Activated naive CD8-positive, alpha-beta T cell treated with anti-CD3 and anti-CD28 coated beads, Interleukin-2, amount 10 ng/mL, durations not matched to agents 7 days and 5 days (primary cell): ENCODE measurements at places on chromosomes 7 and 10. TPM values are rescaled to one million over a fixed set of nuclear protein-coding genes. Genes with fewer than 3 reads are reported as not detected.

The NOS3 gene
- total RNA-seq, result 15.8 TPM

- H3K27ac ChIP-seq, result no peak overlapping the region
- no peaks in the 10 kb centered on the region for H3K36me3 ChIP-seq
- H3K4me1 ChIP-seq, result no peaks in the 10 kb centered on the region
- no peaks in the 10 kb centered on the region for H3K27me3 ChIP-seq
These were observed 78.6 kb upstream of the MAGI2 start for GRCh38 chr7:79531905-79532664.

GRCh38 chr10:51273574-51273973 lies 199.3 kb downstream of the PRKG1 start:
- H3K27me3 ChIP-seq, result peaks cover 2% of the 10 kb centered on the region
- H3K36me3 ChIP-seq, result no peaks in the 10 kb centered on the region
- H3K4me1 ChIP-seq, result no peaks in the 10 kb centered on the region
- H3K4me3 ChIP-seq, result no peak overlapping the region

The PSAP gene
- 171 TPM for total RNA-seq

DNA sequence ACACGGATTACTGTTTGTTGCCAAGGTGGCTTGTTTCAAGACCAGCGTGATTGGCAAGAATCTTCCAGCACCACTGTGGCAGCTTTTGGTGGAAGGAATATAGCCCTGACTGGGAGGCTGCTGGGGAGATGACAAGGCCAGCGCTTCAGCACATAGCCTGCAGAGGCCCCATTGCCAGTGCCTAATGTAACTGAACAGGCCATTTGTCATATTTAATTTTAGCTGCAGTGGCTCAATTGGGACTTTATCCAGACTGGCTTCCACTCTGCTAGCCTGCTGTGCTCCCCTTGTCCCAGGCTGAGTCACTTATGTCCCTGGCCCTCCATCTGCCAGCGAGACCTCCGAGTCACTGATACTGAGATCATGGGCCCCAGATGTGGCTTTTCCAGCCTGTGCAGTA lies 483.1 kb downstream of the GALNT17 start:
- H3K4me1 ChIP-seq, result no peaks in the 10 kb centered on the region
- no peak overlapping the region for H3K27ac ChIP-seq
- no peak overlapping the region for H3K4me3 ChIP-seq
- no peaks in the 10 kb centered on the region for H3K27me3 ChIP-seq

- no peaks in the 10 kb centered on the region for H3K27me3 ChIP-seq
- no peaks in the 10 kb centered on the region for H3K4me1 ChIP-seq
- H3K36me3 ChIP-seq, result no peaks in the 10 kb centered on the region
- H3K4me3 ChIP-seq, result no peak overlapping the region
- no peak overlapping the region for H3K27ac ChIP-seq
These were observed 45.6 kb downstream of the TPST1 start for GRCh38 chr7:66250711-66251110.

The OR13A1 gene
- 0.23 TPM for total RNA-seq

DNA sequence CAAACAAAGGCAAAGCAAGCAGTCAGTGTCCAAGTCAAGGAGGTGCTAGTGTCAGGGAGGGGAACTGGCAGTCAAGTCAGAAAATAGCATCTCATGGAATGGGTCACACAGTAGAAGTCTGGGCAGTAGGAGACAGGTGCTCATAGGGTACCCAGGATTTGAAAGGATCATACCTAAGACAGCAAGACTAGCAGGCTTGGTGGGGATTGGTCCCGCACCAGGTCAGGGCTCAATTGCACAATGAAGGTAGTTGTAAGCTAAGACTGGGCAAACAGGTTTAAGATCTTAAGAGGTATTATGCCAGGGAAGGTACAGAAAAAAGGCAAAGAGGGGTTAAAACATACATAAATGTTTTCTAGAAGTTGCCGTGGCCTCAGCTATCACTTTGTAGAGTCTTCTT lies 181.4 kb upstream of the ETV1 start:
- H3K27me3 ChIP-seq, result no peaks in the 10 kb centered on the region
- no peak for DNase-seq
- no peak overlapping the region for H3K4me3 ChIP-seq
- no peaks in the 10 kb centered on the region for H3K4me1 ChIP-seq
- H3K27ac ChIP-seq, result no peak overlapping the region
- no peaks in the 10 kb centered on the region for H3K36me3 ChIP-seq

GRCh38 chr7:110442381-110442837 lies 648.5 kb upstream of the LRRN3 start:
- H3K4me1 ChIP-seq, result no peaks in the 10 kb centered on the region
- H3K4me3 ChIP-seq, result no peak overlapping the region
- no peaks in the 10 kb centered on the region for H3K27me3 ChIP-seq
- H3K36me3 ChIP-seq, result no peaks in the 10 kb centered on the region
- H3K27ac ChIP-seq, result no peak overlapping the region

The PPP1R9A gene
- 0.42 TPM for total RNA-seq

The TBX20 gene
- total RNA-seq, result 0.34 TPM

DNA sequence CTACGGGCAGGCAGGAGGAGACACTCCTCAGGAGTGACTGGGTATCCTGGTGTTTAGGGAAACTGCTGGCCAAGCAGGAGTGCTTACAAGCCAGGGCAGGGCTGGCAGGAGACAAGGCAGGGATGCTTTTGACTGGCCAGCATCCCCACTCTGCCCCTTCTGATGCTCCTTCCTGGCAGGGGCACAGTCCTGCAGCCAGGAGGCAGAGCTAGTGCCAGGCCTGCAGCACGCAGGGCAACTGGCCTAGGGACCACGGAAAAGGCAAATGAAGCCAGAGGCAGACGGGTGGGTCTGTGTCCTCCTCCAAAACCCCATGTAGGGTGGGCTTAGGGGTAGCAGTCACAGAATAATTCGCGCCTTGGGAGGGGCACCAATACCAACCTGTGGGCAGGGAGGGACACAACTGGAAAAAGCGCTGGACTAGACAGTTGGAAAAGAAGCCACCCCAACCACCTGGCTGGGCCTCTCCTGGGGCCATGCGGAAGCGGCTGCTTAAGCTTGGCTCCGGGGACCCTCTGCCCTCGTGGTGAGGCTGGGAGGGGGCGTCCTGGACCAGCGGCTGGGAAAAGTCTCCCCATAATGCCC lies 4.8 kb downstream of the IMPDH1 start:
- DNase-seq, result no peak
- peaks cover 1% of the 10 kb centered on the region for H3K27me3 ChIP-seq
- peak overlapping the region; percentile 65 for H3K27ac ChIP-seq
- peak overlapping the region; percentile 84 for H3K4me3 ChIP-seq
- peaks cover 4% of the 10 kb centered on the region for H3K36me3 ChIP-seq
- H3K4me1 ChIP-seq, result peaks cover 32% of the 10 kb centered on the region

The SLC18A2 gene
- total RNA-seq, result 0.17 TPM

The ANLN gene
- 57.7 TPM for total RNA-seq

The SH2D4B gene
- total RNA-seq, result 0.14 TPM
